T-helper 2 cell treated with Interferon-gamma antibody and Interleukin-4, amounts not matched to agents 100 ng/mL and 5 ng/mL, for 36 hours (primary cell): ENCODE measurements at places on chromosomes 13 and 19. TPM values are rescaled to one million over a fixed set of nuclear protein-coding genes. Genes with fewer than 3 reads are reported as not detected.

Gene DCLK1
- not detected in 2 replicates for total RNA-seq

Gene EXOC3L2
- not detected in 2 replicates for total RNA-seq

Gene ZNF665
- total RNA-seq: 2.7 and 3.3 TPM in 2 replicates

Gene VSTM1
- total RNA-seq: not detected in 2 replicates

Gene APOC4
- not detected in 2 replicates for total RNA-seq

Gene DOHH
- total RNA-seq: 15.7 and 16.2 TPM in 2 replicates

Gene IGSF23
- total RNA-seq: not detected in 2 replicates

Gene NTF4
- total RNA-seq: not detected in 2 replicates

Gene ZNF763
- 1.3 and 2.1 TPM in 2 replicates for total RNA-seq

Gene FREM2
- 0.02 TPM in 2 replicates for total RNA-seq

Gene AP1M2
- total RNA-seq: not detected in 2 replicates
